ENCODE measurements at places on chromosomes 16 and 17. TPM values are rescaled to one million over a fixed set of nuclear protein-coding genes. Genes with fewer than 3 reads are reported as not detected.

The CCL4L2 gene
- total RNA-seq = not detected

The DNAI2 gene
- not detected for total RNA-seq

The GAS2L2 gene
- not detected for total RNA-seq

The DCUN1D3 gene
- total RNA-seq = 9.1 TPM

The MYL4 gene
- not detected for total RNA-seq

The ENGASE gene
- total RNA-seq = 8.9 TPM

The AP1G1 gene
- total RNA-seq = 44.9 TPM

The NAGS gene
- 16.6 TPM for total RNA-seq

The CCDC144A gene
- 0.84 TPM for total RNA-seq

The MT1F gene
- not detected for total RNA-seq

The TMEM219 gene
- 99.9 TPM for total RNA-seq

The MMP28 gene
- 2.2 TPM for total RNA-seq

The LGALS3BP gene
- 111 TPM for total RNA-seq

The CSH1 gene
- total RNA-seq = not detected

Measured in bronchus fibroblast of lung (primary cell).